Stimulated activated naive CD4-positive, alpha-beta T cell treated with Interleukin-2 at 50 U/mL for 16 hours (primary cell): ENCODE measurements at places on chromosomes 3 and 15.

DNA sequence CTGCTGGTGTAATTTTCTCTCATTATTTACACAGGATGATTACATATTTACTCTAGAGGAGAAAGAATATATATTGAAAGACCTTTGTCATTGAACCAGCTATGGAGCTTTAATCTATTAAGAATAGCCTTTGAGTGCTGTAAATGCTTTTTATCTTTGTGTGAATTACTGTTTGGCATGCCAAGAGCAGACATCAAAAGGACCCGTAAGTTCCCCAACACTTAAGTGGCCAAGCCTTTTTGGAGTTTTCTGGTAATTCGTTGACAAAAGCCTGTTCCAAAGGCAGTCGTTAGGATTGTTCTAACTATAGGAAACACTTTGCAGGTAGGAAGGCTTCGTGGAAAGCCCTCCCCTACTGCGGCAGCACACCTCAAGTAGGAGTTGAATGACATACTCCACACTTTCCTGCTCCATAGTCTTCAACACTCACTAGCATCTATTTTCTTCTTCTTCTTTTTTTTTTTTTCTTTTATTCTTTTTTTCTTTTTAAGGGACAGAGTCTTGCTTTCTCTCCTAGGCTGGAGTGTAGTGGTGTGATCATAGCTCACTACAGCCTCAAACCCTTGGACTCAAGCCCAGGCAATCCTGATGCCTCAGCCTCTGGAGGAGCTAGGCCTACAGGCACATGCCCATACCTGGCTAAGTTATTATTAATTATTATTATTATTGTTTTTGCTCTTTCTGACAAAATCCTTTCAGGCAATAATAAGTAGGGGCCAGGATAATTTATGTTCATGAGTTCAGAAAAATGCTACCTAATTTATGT lies 98.6 kb downstream of the SUCNR1 start:
- no peak for DNase-seq

DNA sequence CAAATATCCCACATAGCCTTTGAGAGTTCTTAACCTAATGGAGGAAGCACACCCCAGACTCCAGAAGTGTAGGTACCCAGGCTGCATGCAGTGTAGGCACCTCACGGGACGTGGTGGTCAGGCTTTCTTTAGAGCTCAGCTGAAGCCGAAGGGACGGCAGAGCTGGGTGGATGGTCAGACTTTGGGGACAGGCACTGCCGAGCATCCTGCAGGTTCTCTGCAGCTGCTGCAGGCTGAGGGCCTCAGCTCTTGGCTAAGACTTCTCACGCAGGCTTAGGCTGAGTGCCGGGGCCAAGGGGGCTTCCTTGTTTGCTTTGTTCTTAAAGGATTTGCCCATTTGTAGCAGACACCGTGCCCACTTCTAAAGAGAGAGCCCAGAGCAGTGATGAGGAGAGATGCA lies 177.0 kb downstream of the RAB11A start:
- DNase-seq: no peak

- no peak for DNase-seq
These were observed 268.0 kb upstream of the ARRDC4 start for GRCh38 chr15:97692301-97693015.

DNA sequence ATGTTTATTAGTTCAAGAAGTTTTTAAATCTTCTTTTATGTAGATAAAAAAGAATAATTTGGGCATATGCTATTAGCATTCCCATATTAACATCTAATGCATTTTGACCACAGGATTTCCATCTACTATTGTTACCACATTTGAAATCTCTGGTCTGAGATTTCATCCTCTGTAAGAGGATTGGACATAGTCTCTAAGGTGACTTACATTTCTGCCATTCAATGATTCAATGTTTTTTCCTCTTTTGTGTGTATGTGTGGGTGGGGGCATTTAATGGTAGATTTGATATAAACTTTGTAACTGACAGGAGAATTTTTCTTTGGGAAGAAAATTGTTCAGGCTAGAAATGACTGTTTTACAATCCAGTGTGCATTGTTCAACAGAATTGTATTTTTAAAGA lies 307.3 kb upstream of the RBMS3 start:
- no peak for DNase-seq

GRCh38 chr3:131447349-131447748 lies 55.4 kb downstream of the MRPL3 start:
- DNase-seq: no peak

GRCh38 chr3:77373619-77374018 lies 333.7 kb downstream of the ROBO2 start:
- no peak for DNase-seq

DNA sequence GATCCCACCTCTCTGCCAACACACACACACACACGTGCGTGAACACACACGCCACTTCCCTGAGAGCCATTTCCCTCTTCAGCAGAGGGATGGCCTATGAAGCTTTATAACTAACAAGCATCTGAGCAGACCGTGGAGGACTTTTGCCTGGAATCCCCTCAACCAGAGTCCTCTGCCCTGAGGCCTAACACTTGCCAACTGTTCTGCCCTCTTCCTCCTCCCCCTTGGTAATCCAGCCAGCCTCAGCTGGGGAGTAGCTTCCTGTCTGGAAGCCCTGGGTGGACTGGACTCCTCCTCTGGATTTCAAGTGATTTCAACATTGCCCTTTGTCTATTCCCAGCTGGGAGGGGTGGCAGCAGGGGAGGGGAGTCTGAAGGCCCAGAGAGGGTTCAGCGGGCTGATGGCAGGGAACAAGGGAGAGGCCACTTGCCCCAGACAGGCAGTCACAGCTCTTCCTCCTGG lies 68.4 kb upstream of the HACD2 start:
- no peak for DNase-seq

DNA sequence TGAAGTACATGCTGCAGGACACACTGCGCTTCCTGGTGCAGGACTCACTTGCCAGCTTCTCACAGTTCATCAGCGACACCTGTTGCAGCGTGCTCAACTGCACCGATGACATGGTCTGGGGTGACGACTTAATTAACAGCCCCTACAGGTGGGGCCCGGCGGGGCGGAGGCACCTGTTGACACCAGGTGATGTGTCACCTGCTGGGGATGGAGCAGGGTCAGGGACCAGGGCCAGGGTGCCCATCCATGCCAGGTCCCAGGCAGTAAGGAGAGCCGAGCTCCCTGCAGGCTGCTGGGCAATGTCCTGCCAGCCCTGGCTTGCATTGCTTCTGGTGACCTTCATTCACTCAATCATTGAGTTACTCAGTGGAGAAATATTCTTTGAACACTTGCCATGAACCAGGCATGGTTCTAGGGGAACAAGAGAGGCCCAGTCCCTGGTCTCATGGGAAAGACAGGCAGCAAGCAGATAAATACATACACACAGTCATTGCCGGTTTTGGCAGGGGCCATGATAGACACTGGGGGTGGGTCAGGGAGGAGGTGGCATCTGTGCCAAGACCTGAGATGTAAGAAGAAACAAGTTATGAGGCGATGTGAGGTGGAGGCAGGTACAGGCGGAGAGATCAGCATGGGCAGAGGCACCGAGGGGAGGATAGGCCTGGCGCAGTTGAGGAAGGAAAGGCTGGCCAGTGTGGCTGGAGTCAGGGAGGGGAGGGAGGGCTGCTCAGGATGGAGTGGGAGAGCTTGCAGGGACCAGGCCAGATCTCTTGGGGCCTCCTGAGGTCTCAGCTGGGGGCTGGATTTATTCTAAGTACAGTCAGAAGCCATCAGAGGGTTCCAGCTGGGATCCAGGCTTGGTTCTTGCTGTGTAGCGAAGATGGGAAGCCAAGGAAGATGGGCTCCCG lies 30.8 kb downstream of the DNAH1 start:
- no peak for DNase-seq

- DNase-seq: no peak
These were observed 231.1 kb downstream of the CTNNB1 start for GRCh38 chr3:41430391-41430790.

DNA sequence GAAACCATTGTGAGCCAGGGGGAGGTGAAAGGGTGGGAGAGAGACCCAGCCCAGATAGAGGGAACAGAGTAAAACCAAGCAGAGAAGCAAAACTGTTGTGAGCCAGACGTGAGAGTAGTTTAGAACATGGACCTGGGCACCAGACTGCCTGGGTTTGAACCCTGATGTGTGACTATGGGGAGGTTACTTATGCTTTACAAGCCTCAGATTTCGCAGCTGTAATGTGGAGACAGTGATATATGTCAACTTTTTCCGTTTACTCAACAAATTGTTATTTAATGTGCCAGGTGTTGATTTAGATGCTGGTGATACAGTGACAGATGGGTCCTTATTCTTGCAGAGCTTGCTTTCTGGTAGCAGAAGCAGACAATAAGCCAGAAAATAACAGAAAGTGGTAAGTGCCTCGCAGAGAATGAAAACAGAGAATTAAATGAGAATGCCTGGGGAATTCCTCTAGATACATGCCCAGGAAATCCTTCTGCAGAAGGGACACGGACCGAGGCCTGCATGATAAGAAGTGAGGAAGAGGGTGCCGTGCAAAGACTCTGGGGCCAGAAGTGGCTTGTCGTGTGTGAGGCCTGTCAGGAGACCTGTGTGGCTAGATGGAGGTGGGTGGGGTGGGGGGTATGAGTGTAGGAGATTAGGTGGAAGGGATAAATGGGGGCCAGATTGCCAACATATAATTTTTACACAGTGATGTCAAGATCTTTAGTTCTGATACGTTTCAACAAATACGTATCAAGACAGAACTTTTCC lies 15.0 kb downstream of the KAT2B start:
- DNase-seq: peak; percentile 54

GRCh38 chr3:85081191-85081906 lies 122.6 kb downstream of the CADM2 start:
- no peak for DNase-seq

DNA sequence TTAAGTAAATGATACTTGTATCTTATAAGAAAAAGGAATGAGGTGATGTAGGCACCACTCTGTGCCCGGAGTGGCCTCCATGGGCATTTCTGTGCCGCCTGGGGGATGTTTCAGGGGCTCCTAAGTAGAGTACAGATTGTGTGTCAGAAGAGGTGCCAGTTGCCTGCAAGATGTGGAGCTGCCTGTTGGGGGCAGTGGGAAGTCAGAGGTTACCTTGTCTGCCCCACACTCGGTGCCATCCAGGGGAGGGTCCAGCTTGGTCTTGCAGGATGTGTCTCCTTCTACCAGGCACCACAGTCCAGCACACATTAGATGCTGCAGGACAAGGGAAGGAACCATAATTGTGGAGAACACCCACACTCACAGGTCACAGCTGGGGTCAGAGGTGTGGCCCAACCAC lies 208.8 kb downstream of the ADAMTS17 start:
- no peak for DNase-seq

- DNase-seq: no peak
These were observed 138.8 kb upstream of the TLE3 start for GRCh38 chr15:70236341-70237086.

DNA sequence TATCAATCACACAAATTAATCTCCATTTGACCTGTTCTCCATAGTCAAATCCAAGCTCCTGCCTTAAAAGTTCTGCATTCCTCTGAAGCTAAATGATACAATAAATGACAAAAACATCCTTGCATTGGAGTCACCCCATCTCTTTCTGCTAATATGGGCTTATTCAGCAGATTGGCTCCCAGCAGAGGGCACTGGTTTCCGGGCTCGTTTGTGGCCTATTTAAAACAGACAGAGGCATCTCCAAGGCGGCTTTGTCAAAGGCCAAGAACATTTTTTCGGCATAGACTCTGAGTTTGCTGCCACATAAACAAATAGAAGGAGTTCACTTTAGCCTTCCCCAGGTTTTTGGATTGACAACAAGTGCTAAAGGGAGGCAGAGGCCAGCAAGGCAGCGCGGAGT lies 204.4 kb upstream of the RASGRP1 start:
- no peak for DNase-seq

DNA sequence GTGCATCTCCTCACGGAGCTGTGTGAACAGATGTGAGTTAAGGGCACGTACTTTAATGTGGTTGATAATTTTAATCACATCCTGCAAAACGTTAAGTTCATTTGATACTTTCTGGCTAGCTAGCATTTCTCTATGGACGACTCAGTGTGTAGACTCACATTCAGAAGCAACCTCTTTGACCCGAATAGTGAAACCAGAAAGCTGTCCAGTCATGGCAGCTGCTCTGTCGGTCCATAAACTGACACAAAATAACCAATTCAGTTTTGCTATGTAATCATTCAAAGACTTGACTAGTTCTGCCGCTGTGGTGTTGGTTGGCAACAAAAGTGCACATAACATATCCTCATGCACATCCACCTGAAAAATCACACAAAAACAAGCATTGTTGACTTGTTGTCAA lies 3.7 kb upstream of the GFM1 start:
- no peak for DNase-seq

- DNase-seq: no peak
These were observed 508.3 kb downstream of the SOX2 start for GRCh38 chr3:182220013-182220412.

DNA sequence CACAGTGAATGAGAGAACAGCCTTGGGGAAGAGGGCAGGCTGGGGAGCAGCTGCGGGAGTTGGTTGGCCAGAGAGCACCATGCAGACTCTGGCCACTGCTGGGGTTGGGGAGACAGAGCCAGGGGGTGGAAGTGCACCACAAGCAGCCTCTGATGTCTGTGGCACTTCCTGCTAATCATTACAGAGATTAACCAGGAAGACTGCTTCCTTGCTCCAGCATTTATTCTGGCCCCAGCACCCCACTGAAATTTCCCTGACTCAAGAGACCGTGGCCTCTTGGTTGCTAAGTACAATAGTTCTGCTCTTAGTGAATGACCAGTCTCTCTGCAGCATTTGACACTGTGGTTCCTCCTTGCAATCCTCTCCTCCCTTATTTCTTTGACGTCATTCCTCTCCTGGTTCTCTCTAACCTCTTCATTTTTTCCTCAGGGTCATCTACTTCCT lies 266.2 kb upstream of the ROPN1 start:
- DNase-seq: no peak

DNA sequence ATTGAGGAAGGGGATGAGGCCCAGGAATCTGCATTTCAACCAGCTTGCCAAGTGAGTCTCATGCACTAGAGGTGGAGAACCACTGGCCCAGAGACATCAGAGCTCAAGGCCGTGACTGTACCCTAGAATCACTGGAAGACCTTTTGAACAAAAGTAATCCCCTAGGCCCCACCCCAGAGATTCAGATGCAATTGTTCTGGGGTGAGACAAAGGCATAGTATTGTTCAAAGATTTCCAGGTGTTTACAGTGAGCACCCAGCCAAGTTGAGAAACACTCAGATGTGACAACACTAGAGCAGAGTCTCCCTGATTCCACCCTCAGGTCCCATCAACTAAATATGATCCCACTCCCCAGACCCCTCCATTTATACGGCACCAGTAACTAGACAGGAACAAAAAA lies 290.3 kb upstream of the TLE3 start:
- no peak for DNase-seq

DNA sequence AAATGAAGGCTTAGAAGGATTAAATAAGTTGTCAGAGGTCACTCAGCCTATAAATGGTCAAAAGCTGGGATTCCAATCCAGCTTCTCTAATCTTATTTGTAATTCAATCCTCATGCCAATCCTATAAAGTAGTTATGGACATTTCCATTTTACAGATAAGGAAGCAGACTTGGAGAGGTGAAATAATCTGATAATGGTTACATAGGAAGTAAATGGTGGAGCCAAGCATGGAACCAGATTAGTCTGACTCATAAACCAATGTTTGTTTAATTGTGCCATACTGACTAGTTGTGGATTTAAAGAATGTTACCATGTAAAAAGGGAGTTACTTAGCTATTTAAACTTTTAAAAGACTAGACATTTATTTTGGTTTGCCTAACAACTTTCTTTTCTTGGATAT lies 59.7 kb downstream of the KCNAB1 start:
- DNase-seq: no peak
